ENCODE measurements at places on chromosomes 7 and 10. TPM values are rescaled to one million over a fixed set of nuclear protein-coding genes. Genes with fewer than 3 reads are reported as not detected.

Gene SPAM1
- polyA plus RNA-seq, result not detected

GRCh38 chr10:98041352-98042043 is 11.1 kb upstream of the CRTAC1 start:
- DNase-seq, result peak; percentile 38

GRCh38 chr7:97020601-97020995 is 4.0 kb downstream of the DLX5 start:
- no peak for DNase-seq

GRCh38 chr7:48438206-48438605 is 266.9 kb downstream of the ABCA13 start:
- no peak for DNase-seq

Gene SPOCK2
- polyA plus RNA-seq, result 3.6 TPM

Gene OPN4
- polyA plus RNA-seq, result 2.3 TPM

Gene SLC39A12
- not detected for polyA plus RNA-seq

DNA sequence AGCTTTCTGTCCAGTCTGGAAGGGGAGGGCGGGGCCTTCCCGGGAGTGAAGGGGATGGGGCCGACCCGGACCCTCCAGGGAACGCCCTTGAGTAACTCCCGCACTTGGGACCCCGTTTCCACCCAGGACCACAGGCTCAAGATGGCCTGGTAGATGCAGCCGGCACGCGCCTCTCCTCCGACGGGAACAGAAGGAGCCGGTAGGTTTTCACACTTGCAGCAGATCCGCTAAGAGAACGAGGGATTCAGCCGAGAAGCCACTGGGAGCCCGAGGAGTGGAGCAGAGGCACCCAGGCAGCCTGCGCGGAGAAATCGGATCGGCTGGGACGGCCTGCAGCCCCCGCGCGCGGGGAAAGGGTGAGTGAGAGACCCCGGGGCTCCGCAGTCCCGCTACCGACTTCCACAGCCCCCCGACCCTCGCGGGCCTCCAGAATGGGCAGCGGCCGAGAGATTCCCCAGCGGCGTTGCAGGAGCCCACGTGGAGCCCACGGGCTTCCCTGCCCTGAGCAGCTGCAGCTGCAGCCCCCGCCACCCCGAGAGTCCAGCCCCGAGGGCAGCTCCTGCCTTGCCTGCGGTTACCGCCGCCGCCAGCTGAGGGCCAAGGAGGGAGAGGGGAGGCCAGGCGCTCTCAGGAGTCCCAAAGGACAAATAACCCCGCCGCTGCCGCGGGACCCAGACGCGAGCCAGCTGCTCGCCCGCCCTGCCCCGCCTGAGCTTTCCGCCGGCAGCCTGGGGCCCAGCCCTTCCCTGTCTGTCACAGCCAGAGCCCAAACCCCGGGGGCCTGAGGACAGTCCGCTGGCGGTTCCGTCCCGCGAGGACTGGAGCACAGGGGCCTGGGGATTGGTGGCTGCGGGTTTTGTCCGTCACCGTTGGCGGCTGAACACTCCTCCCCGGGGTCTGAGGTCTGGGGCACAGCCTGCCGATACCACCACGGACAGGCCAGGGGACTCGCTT is 21.8 kb downstream of the IFT22 start:
- no peak for DNase-seq

- no peak for DNase-seq
Observed at GRCh38 chr10:6625428-6625827, 45.4 kb upstream of the PRKCQ start.

GRCh38 chr10:48937796-48938195 is 1.8 kb downstream of the LRRC18 start:
- DNase-seq, result no peak

GRCh38 chr10:6201516-6201975 is 1.2 kb upstream of the PFKFB3 start:
- peak; percentile 62 for DNase-seq

- peak; percentile 67 for DNase-seq
Observed at GRCh38 chr7:128869138-128869943, 6.7 kb downstream of the ATP6V1F start.

Gene IL6
- 0.41 TPM for polyA plus RNA-seq

DNA sequence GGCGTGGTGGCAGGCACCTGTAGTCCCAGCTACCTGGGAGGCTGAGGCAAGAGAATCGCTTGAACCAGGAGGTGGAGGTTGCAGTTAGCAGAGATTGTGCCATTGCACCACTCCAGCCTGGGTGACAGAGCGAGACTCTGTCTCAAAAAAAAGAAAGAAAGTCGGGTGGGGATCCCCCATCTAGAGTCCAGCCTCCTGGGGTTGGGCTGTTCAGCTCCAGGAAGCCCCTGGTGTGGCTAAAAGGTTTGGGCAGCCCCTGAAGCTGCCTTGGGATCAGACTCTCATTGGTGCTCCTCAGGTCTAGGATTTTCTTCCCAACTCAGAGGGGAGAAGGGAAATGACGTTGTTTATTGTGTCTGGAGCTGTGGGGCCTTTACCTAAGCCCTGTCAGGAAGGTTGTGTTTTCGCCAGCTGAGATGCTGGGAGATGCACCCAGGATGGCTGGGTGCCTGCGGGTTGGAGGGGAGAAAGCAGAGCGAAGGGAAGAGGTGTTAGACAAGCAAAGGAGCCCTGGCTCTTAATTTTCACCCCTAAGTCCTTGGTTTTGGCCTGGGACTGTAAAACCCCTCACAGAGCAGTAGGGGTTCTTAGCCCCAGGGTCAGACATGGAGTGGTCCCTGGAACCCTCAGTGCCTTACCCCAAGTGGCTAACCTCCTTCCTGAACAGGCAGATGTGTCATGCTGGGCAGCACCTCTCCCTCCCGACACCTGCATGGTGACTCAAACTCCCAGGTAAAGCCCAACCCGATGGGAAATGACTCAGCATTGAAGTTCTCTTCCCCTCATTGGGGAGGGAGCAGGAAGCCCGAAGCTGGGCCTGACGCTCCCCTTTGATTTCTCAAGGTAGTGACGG is 21.1 kb downstream of the PLAU start:
- no peak for DNase-seq

DNA sequence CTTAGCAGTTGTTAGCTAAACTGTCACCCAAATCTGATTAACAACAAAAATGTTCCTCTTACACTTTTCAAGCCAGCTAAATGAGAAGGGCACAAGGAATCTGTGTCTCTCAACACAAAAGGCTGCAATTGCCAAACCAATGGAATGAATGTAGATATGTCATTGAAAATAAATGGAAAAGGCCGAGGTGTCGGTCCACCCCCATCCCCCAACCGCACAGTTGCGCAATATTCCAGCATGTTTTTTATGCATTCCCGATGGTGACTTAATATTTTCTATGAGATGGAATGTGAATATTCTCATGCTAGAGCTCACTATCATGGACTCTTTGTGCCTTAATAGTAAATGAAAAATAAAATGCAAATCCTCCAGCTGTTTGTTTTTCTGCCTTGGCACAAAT is 181.6 kb upstream of the LRGUK start:
- DNase-seq, result no peak

Gene SHLD2
- 17.5 TPM for polyA plus RNA-seq

Gene ARF5
- polyA plus RNA-seq, result 126 TPM

- no peak for DNase-seq
Observed at GRCh38 chr7:74029089-74029785, 1.3 kb downstream of the ELN start.

DNA sequence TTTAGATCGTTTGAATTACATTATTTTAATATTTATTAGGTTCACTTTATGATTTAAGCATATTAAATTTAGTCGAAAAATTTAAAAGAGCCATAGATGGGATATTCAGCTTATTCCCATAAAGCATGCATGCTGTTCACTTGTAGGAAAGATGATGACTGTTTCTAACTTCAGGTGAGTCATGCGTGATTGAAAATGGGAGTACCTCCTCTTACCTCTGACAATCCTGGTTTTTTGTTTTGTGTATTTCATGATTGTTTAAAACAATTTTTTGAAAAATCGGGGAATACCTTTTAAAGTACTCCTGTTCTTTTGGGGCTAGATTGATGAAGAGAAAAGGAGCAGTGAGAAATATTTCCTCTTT is 1.4 kb downstream of the TNKS2 start:
- no peak for DNase-seq

Gene GIMAP6
- polyA plus RNA-seq, result 15.3 TPM

DNA sequence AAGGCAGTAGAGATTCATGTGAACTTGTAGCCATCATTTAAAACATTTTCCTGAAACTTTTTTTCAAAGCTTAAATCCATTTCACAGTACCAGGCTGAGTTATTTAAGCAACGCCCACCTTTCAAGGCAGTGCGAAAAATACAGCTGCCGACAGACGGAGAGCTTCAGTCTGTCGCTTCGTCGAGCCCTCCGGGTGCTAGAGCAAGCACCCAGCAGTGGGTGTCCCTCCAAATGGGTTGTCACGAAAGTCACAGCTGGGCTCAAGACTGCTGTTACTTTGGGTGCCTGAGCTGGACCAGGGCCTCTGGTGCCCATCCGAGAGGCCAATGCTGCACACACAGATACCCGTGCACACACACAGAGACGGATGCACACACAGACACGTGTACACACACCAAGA is 135.6 kb downstream of the TCERG1L start:
- DNase-seq, result no peak

Gene RBP4
- 16.0 TPM for polyA plus RNA-seq

Gene ASAH2
- 0.23 TPM for polyA plus RNA-seq

DNA sequence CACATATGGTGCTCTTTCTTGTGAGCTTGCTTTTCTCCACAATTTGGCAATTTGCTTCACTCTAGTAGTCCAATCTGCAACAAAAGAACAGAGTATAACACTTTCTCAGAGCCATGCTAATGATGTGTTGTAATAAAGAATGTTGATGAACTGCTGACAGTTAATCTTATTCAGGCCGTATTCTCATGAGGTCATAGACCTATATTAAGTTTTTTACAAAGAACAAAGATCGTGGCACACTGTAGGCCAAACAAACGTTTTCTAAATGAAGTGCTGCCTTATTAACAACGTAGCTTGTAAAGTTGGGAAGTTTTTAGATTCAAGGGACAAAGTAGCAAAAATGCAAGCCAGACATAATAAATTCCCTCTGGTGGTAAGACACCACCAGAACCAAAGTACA is 160.1 kb downstream of the GALNT11 start:
- DNase-seq, result no peak

Gene TRIM74
- not detected for polyA plus RNA-seq

DNA sequence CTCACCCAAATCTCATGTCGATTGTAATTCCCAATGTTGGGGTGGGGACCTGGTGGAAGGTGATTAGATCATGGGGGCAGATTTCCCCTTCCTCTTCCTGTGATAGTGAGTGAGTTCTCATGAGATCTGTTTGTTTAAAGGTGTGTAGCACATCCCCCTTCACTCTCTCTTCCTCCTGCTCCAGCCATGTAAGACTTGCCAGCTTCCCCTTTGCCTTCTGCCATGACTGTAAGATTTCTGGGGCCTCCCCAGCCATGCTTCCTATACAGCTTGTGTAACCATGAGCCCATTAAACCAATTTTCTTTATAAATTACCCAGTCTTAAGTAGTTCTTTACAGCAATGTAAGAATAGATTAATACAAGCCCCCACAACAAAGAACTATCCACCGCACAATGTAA is 109.9 kb upstream of the JAZF1 start:
- no peak for DNase-seq

Gene COPS6
- 92.1 TPM for polyA plus RNA-seq

DNA sequence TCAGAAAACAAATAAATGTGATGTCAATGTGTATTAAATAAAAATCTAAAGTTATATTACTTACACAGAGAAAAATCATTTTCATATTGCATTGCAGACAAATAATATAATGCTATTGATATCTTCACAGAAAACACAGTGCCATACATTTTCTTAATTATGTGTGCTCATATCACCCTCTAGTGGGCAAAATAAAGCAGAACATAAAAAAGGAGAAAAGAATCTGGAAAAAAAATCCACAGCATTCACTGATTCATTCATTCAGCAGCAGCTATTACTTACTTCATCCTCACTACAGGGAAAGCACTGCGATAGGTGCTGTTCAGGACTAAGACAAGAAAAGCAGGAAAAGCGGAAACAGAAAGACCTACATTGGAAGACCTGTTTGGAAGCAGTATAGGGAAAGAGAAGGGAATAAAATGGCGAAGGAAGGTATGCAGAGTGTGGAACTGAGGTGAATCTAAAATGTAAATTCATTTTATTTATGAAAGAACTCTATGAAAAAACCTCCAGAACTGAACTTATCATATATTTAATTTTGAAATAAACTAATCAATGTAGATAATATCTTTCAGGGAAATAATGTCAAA is 73.2 kb downstream of the POT1 start:
- DNase-seq, result peak; percentile 6

Gene RGS10
- 35.5 TPM for polyA plus RNA-seq

Gene TMEM176A
- 21.5 TPM for polyA plus RNA-seq

DNA sequence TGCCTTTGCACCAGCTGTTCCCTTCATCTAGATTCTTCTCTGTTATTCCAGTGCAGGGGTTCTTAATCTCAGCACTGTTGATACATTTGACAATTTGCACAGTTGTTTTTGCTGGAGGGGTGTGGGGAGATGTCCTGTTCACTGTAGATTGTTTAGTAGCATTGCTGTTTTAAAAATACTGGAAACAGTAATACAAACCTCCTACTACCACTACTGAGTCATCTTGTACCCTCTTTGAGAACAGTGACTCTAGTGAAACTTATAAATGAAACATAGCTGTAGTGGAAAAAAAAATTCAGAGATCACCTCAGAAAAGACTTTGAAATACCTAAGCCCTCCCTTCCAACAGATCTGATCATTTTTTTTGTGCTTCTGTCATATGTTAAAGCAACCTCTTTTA is 154.8 kb upstream of the TMEM196 start:
- DNase-seq, result no peak

DNA sequence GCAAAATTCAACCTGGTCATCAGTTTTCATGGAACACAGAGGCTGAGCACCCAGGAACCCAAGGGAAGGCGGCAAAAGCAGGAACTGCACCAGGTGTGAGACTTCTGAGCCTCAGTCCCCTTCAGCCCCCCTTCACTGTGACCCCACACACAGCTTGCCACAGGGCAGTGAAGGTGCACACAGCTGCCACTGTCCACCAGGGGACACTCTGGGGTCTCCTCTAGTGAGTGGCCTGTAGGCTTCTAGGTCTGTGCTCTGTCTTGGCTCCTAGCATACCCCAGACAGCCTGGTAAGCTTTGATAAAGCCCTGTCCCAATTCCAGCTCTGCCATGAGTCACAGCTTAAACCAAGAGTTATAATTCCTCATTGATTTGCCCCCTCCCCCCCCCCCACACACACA is 12.1 kb downstream of the KCNH2 start:
- DNase-seq, result no peak

- no peak for DNase-seq
Observed at GRCh38 chr10:125340903-125341302, 180.5 kb upstream of the CTBP2 start.

DNA sequence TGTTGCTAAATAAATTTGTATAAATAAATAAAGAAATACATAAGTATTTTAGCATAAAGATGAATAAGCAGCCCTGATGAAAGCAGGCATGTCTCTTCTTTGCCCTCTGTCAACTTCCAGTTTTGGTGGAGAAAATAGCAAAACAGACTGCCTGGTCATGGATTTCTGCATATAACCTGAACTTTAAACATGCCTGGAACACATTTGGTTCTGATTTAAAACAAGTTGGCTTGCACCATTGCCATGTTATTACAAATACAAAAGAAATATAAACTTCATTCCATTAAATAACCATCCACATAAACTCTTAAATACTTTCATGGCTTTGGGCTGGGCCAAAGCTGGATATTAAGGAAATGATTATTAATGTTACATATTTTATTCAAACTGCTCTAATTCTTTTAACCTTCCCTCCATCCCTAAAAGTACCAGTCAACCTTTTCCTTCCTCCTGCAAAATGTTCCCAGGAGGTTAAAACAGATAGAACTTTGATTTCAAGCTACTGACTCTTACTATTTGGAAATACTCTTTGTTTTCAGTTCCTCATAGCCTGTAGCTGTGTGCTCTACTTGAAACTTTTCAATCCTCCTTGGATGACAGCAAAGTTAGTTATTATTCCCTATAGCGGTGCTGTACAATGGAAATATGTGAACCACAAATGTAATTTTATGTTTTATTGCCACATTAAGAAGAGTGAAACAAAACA is 96.3 kb downstream of the BICC1 start:
- no peak for DNase-seq

Gene SLC16A9
- polyA plus RNA-seq, result 2.2 TPM

All from hindlimb muscle (tissue), 1 donor.